ENCODE measurements at places on chromosomes 3 and 15.

- no peak for DNase-seq
Measured at GRCh38 chr3:101216710-101217465, 103.5 kb downstream of the IMPG2 start.

GRCh38 chr3:7640787-7641186, 779.9 kb downstream of the GRM7 start:
- DNase-seq: peak; percentile 65

DNA sequence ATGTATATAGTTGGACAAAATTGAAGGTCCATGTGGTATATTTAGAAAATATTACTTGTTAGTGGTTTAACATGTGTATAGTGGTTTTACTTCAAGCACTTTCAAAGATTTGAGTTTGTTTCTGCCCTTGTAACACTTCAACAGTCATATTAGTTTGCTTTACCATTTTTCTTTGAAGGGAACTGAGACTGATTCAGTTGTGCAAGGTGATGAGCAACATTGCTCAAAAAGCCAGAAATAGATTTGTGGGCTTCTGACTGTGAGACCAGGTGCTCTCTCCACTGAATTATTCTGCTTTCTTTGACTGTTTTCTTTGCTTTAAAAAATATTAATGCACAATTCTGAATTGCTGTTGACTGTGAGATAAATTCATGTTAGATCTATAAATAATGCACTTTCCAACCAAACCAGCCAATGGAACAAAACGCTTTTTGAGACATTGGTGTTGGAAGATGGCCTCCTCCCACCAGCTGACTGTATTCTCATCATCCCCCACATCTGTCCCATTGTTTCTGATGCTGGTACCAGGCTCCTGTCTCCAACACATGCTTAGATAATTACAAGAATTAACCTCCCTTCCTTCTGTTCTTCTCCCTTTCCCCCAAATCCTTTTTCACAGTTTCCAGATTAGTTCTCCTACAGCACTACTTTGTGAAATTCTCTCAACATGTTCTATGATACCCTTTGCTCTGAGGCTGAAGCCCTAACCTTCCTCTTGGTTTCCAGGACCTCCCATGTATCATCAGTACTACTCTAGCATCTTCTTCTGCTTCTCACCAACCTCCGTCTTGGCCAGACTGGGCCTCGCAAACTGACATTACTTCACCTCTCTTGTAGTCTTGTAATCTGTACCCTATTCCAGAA, 27.9 kb downstream of the PLCL2 start:
- DNase-seq: no peak

DNA sequence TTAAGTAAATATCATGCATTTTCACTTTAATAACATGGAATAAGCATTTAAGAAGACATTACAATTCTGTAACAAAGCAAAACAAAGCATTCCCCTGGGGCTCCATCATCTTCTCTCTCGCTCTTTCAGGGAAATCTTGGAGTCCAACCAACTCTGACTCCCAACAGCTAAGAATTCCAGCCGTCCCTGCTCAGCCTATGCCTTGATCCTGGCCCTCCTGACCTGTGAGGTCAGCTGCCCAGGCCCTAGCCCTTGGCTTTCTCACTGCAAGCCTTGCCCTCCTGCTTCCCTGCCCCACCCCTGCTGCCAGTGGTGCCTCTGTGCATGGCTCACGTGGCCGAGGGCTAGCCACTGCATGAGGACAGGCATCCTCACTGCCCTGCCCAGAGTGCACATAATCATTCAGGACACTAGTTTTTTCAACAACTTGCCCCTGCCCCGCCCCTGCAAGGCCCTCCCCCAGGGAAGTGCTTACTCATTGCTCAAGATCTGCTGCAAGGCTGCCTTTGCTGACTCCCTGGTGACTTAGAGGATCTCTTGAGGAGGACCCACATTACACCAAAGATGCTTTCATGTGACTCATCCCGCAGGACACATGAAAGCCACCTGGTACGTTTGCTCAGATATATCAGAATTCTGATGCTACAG, 37.6 kb downstream of the MTMR10 start:
- DNase-seq: peak; percentile 94

DNA sequence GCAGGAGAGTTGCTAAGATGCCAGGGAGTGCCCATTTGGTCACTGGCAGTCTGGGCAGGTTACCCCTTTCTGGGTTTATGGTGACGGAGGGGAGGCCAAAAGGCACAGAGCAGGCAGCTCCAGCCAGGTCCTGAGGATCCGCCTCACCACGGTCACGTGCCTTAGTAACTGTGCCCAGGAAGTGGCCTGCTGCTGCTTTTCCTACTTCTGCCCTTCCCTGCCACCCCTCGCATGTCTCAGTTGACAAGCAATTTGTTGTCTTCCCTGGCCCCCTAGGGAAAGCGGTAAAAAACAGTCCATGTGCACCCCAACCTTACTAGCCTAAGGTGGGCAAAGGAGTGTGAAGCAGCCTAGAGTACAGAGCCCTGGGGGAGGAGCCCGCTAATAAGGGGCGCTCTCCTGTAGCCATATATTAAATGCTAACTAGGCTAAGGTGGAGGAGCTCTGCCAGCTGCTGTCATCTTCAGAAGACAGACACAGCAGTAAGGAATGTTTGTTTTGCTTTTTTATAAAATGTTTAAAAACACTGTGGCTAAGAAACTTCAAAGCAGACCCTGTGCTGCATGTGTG, 9.1 kb upstream of the LIPH start:
- DNase-seq: peak; percentile 29

DNA sequence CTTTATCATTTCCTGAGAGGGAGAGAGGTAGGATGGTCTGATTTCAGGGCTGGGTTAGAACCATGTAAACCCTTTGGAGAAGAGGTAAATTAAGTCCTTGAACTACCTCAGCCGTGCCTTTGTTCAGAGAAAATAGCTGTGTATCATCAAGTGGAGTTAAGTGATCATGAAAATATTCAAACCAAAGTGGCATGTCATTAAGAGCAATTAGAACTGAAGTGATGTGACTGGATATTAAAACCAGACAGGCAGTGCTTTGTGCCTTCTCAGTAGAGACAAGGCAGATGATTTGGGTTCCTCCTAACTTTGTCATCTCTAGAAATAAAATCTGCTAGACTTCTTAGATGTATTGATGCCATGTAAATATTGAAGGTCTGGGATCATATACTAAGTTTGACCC, 171.5 kb downstream of the IL5RA start:
- DNase-seq: no peak

- DNase-seq: no peak
Measured at GRCh38 chr3:38137615-38138348, 679 bp upstream of the MYD88 start.

GRCh38 chr3:127844326-127844942, 22.1 kb upstream of the MGLL start:
- peak; percentile 67 for DNase-seq

- no peak for DNase-seq
Measured at GRCh38 chr3:70919661-70920060, 607.2 kb upstream of the MDFIC2 start.

GRCh38 chr3:183487016-183487415, 58.6 kb upstream of the MCF2L2 start:
- no peak for DNase-seq

DNA sequence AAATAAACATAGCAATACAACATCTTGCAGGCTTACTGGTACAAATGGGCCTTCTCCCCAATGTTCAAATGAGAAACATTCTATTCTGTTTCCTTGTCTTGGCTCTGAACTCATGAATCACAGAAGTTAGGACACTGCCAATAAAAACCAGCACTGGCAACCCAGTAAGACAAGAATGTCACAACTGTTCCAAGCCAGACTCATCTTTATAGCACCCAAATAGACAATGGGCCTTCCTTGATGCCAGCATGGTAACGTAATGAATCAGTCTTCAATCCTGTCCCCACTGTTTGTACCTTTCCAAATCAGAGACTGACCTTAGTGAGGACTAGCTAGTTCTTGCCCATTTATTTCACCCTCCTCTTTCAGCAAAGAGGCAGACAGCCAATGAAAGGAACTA, 14.1 kb upstream of the RPS17 start:
- DNase-seq: peak; percentile 36

DNA sequence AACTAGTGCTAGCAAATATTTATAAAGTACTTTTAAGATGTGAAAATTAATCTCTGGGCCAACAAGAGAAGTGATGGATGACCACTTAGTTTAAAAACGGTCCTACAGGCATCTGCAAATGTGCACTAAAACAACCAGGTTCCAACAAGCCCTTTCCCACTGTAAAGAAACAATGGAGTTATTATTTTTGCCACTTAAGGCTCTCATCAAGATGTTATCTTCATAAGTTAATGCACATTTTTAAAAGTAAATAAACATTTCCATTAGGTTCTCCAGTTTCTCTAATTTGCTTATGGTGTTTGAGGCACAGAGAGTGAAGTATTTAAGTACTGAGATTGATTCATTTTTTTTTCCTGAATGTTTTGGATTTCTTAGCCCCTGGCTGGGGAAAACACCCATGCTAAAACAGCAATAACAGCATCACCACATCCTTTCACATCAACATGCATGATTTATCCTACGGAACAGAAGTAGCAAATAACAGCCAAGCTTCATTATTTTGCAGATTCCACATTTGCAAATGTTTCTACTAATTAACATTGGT, 20.8 kb downstream of the ABI3BP start:
- no peak for DNase-seq

GRCh38 chr3:16978234-16978920, 93.6 kb downstream of the PLCL2 start:
- DNase-seq: no peak

- DNase-seq: peak; percentile 76
Measured at GRCh38 chr3:53846134-53846850, at the start of the genes CHDH and IL17RB. CHDH (minus strand) TSS chr3:53846419; CDS start chr3:53824008, 22,411 bp downstream. IL17RB (plus strand) TSS chr3:53846568; CDS start chr3:53846589, 21 bp downstream.

- peak; percentile 76 for DNase-seq
Measured at GRCh38 chr3:27677565-27677964, 44.6 kb downstream of the EOMES start.

DNA sequence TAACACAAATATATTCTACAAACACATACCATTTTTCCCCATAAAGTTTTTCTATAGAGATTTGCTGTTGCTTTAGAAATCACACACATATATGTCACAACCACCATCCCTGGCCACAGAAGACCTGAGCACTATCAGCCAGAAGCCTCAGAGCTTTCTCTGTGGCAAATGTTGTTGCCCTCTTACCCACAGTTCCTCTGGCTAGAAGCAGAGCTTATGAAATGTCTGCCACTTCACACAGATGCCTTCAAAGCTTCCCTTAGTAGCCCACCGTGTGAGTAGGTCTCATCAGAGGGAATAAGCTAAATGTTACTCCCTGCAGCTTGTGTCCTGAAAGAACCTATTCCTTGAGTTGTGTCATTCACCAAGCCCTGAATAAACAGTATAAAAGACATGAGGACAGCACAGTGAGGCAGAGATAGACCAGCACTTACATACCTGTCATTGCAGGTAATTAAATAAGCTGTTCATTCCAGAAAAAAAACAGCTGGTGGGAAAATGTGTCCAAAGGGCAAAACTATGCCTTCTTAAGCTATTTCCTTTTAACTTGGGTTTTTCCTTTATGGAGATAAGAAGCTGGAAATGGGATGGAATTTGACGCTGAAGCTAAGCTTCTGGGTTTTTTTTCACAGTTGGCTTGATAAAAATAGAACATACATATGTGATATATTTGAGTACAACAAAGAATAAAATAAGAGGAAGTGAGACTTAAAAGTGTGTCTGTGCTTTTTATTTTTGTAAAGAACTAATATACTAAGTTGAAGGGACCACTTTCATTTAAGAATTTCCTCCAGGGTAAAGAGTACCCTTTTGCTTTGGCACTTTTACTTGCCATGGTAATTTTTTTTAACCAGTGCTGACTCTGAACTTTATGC, 391.4 kb downstream of the KCNH8 start:
- DNase-seq: no peak

- no peak for DNase-seq
Measured at GRCh38 chr3:68787106-68787626, 145.2 kb downstream of the TAFA4 start.

GRCh38 chr3:67593761-67594234, 60.6 kb downstream of the SUCLG2 start:
- no peak for DNase-seq

DNA sequence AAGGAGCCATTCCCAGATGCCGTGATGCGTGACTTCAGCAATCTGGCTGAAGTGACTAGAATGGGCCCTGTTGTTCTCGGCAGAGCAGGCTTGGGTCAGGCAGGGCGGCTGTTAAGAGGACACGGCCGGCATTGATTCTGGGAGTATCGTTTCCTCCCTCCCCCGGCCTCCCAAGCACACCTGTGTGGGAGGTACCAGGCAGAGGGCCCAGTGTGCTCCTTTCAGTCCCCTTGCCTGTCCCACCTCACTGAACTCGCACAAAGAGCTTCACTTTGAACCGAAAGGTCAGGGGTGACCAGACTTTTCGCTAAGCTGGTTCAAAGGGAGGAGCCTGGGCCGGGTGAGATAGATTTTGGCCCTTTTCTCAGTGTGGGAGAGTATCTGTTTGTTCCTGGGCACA, 92.7 kb downstream of the CEMIP start:
- DNase-seq: no peak

- no peak for DNase-seq
Measured at GRCh38 chr3:86244905-86245304, 746.0 kb downstream of the VGLL3 start.

DNA sequence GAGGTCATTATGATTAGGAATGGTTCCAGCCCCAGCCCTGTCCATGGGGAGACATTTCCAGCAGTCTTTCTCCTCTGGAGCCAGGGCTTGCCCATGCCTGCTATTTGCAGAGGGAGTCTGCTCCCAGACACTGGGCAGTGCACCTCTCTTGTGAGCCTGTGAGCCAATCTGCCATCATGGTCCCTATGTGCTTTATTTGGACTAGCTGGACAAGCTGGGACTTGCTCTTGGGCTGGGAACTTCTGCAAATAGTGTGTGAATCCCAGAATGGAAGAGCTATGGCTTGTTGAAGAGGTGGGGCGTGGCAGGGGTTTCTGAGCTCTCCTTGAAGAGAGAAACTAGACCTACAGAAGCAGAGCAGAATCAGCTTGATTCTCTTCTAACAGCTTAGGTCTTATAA, 53.7 kb upstream of the KY start:
- no peak for DNase-seq

DNA sequence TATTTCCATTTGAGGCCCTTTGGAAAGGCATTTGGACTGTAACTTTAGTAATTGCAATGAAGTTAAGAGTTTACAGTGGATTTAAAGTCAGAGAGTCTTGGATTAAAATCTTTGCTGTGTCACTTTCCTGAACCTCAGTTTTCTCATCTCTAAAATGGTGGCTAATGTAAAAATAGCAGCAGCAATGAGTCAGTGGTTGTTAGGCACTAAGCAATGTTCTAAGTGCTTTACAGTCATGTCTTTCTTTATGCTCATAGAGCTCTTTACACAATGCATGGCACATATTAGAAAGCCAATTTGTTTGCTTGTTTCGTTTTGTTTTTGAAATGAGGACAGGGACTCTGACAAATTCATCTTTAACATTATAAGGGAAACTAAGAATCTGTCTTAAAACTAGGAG, 222.7 kb upstream of the DNAJC19 start:
- no peak for DNase-seq

DNA sequence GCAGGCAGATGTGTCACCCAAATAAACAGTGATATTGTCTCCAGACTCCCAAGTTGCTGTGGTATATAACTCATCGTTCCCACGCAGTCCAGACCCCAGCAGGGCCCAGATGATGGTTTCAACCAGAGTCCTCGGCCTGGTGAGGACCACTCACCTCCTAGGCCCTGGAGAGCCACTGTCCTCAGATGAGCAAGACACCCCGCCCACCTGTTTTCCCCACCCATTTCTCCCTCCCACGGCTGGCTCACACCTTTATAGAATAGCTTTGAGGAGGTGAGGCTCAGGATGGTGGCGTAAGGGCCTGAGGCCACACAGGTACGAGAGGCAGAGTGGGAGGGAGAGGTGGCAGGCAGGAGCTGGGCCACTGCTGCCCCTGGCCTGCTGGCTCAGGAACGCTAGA, 7.5 kb downstream of the MESP1 start:
- no peak for DNase-seq

- DNase-seq: peak; percentile 25
Measured at GRCh38 chr3:94935738-94936580, 873.1 kb downstream of the NSUN3 start.

GRCh38 chr3:43960448-43960840, 269.7 kb downstream of the ABHD5 start:
- DNase-seq: peak; percentile 27

Data from kidney tubule cell (primary cell).